ENCODE measurements at places on chromosomes 11 and 22.

DNA sequence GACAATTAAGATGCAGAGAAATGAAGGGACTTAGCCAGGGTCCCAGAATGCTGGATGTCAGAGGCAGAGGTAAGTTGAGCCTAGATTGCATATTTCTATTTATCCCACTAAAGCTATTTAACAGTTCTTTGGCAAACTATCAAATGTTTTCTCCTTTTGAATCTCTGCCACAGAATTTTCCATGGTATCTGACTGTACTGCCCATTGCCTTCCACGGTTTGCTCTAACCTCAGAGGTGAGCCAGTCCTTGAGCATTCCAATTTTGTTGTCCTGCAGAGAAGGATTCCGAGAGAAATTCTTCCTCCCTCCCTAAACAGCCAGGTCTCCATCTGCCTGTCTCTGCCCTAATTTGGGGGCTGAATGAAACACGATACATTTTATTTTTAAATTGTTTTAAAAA, 368.3 kb upstream of the SYN3 start:
- no peak for DNase-seq

- no peak for DNase-seq
Observed at GRCh38 chr11:134538742-134539141, 126.7 kb upstream of the B3GAT1 start.

GRCh38 chr11:8261291-8261690, 2.4 kb downstream of the LMO1 start:
- DNase-seq, result no peak

DNA sequence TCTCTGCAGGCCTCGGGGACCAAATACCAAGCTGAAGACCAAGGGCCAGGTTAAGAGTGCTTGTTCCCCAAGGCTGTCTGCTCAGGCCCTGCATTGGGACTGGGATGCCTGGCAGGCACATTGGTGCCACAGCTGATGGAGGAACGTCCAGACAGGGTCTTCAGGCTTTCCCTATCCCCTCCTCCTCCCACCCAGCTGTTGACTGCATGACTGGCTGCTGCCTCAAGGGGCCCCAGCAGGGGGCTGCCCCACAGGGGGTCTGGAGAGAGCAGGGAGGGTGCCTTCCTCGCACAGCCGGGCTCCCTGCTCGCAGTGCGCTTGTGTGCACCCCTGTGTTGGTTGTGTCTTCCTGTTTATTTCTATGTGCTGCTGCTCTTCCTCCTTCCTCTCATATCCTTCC, 9.9 kb downstream of the RCOR2 start:
- DNase-seq, result no peak

GRCh38 chr11:112361396-112361795, 100.7 kb upstream of the PLET1 start:
- no peak for DNase-seq

DNA sequence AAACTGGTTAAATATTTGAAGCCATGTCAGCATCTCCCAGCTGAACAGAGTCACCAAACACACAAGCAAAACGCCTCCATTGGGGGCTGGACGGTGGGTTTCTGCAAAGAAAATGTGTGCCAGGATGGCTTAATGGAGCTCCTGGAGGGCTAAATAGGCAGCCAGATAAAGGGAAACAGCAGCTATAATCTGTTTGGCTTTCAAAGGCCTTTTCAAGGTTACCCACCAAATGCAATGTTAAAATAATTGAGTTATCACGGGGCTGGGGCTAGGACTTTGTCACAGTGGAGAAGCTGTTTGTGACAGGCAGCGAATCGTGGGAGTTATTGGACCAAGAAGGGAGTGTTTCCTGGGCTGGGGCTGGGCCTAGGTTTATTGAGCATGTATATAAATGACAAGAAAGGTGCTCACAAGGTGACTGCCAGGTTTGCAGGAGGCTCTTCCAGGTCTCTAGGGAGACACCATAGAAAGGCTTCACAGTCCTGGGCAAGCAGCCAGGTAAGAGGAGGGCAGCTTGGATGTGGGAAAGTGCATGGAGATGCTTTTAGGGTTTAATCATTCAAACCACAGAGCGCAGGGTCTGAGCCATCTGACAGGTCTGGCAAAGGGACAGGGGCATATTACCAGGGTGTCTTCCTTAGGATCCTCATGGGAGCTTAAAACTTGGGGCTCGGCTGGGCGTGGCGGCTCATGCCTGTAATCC, 28.3 kb downstream of the GRIK4 start:
- DNase-seq, result no peak

GRCh38 chr11:13939961-13940906, 22.3 kb upstream of the SPON1 start:
- no peak for DNase-seq

- DNase-seq, result peak; percentile 42
Observed at GRCh38 chr11:65927904-65928397, 8.7 kb downstream of the DRAP1 start.

DNA sequence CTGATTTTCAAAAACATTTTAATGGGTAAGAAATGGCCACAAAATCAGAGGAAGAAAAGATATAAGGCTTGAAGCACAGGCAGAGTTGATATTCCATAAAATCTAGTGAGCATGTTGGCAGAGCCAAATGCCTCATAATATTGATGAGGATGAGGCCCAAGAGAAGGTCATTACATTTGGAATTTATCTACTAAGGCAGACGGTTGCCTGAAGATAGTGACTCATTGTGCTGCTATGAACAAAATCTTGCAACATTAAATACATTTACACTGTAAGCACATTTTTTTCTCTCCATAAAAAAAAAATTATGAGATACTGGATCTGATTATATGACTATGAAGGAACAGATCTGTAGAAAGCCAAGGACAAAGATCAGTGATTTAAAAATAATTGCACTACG, 881.4 kb upstream of the CHORDC1 start:
- no peak for DNase-seq

- no peak for DNase-seq
Observed at GRCh38 chr22:17949642-17950473, 74.5 kb downstream of the MICAL3 start.

GRCh38 chr11:135046986-135047385, 634.9 kb upstream of the B3GAT1 start:
- DNase-seq, result no peak

DNA sequence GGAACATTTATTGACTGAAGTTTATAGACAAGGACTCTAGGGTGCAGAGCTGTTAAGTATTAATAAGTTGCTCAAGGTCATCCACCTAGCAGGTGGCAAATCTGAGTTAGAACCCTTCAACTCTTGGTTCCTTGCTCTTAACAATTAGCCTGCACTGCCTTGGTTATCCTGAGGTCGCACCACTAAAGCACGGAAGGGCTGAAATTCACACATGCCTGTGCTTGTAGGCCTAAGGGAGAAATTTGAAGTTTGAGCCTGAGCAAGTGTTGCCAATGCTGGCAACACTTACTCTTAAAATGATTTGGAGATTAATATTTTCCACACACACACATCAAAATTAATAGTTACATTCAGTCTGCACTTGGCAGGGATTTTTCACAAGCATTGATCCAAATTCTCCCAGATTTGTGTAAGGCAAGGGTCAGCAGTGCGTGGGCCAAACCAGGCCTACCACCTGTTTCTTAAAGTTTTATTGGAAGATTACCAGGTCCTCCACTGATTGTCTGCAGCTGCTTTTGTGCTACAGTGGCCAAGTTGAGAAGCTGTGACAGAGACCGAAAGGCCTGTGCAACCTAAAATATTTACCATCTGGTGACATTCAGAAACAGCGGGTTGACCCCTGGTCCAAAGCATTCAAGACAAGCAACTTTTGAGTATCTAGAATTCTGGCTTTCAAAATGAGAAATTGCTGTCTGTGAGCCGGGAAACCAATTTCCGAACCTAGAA, 16.3 kb downstream of the APOL5 start:
- DNase-seq, result no peak

DNA sequence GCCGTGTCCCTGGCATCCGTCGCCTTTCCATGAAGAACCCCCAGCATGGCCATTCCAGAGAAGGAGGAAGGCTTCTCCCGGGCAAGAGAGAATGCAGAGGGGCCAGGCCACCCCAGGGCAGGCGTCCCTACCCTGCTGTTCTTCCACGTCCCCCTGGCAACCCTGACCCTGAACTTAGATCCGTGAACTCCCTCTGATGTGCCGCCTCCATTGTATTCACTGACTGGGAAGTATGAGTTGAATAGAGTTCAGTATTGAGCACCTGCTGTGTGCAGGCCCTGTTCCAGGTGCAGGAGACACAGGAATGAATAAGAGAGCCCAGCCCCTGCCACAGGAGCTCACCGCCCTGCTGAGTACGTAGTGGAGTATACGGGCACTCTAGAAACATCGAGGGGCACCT, 29.1 kb upstream of the RELT start:
- DNase-seq, result no peak

GRCh38 chr22:49817359-49817758, 10.3 kb downstream of the BRD1 start:
- DNase-seq, result no peak

GRCh38 chr11:35711173-35711910, 48.8 kb downstream of the TRIM44 start:
- no peak for DNase-seq

DNA sequence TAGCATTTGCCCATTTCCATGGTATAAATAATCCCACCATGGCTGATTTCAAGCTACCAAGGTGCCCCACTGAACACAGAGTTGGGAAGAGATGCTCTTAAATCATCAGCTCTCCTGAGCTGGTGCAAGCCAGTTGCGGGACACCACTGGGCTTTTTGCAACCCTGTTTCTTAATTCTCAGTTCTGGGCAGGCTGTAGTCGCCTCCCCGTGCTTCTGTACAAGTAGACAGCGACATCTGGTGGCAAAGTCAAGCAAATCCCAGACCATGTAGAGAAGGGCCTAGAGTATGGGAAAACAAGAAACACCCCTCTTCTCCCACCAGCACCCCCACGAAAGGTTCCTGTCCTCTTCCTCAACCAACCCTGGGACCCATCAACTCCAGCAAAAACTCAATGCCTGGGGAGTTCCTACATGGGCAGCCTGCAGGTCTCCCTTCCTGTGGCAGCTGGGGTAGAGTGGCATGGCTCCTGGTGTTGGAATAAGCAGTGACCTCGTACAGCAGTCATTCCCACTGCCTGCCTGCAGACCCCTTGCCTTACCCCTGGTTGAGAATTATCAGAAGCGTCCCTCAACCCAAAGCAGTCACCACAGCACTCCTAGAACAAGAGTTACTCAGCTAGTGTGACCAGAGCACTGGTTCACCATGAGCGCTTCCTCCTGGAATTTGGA, 68.4 kb downstream of the IGLL5 start:
- no peak for DNase-seq

- no peak for DNase-seq
Observed at GRCh38 chr11:30314625-30315024, 8.3 kb upstream of the ARL14EP start.

DNA sequence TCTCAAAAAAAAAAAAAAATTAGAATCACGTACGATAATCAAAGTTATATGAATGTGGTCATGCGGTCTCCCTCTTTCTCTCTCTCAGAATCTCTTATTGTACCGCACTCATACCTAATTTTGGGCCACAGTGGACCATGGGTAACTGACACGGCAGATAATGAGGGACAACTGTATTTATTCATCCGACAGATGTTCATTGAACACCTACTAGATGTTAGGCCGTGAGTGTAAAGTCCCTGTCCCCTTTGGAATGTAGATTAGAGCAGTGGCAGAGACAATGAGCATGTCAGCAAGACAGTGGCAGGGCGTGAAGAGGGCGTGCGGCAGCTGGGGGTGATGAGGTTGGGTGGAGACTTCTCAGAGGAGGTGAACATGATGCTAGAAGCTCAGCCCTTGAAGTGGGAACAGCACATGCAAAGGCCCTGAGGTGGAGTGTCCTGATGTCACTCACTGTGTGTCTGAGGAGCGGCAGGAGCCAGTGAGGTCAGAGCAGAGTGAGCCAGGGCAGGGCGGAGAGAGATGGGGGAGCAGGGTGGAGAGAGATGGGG, 25.1 kb downstream of the CACNA1I start:
- no peak for DNase-seq

- DNase-seq, result no peak
Observed at GRCh38 chr22:47836957-47837356, 1074.5 kb downstream of the TBC1D22A start.

- peak; percentile 38 for DNase-seq
Observed at GRCh38 chr22:38504731-38505540, 1.2 kb downstream of the DDX17 start.

DNA sequence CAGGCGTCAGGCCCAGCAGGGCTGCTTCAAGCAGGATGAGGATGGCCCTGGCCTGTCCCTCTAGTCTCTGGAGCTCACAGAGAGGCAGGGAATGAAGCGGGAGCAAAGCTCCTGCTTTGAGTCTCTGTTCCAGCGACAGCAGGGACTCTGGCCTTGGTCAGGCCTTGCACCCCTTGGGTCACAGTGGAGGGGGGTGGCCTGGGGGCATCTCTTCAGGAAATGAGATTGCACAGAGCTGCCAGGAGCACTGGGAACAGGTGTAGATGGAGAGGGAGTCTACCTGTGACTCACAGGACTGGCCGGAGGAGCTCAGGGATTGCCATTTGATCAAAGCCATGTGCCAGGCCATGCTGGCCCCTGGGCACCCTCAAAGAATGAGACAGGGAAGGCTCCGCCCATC, 1.6 kb downstream of the ANO1 start:
- no peak for DNase-seq

GRCh38 chr11:82718307-82718706, 15.4 kb downstream of the FAM181B start:
- DNase-seq, result no peak

DNA sequence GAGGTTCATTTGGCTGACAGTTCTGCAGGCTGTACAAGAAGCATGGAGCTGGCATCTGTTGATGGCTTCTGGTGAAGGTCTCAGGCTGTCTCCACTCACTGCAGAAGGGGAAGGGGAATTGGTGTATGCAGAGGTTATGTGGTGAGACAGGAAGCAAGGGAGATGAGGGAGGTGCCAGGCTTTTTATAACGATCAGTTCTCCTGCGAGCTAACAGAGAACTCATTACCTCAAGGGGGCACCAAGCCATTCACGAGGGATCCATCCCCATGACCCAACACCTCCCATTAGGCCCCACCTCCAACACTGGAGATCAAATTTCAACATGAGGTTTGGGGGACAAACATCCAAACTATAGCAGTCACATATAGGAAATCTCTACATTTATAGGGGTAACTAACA, 38.7 kb upstream of the E2F8 start:
- DNase-seq, result no peak
